ENCODE measurements at places on chromosomes 7 and 10. TPM values are rescaled to one million over a fixed set of nuclear protein-coding genes. Genes with fewer than 3 reads are reported as not detected.

The NKX1-2 gene
- not detected for total RNA-seq

The TMEM140 gene
- 20.4 TPM for total RNA-seq

The DPP6 gene
- total RNA-seq = not detected

The CDCA7L gene
- 44.3 TPM for total RNA-seq

The MOGAT3 gene
- total RNA-seq = not detected

The AMZ1 gene
- 0.86 TPM for total RNA-seq

The CLEC5A gene
- total RNA-seq = 0.92 TPM

The ETV1 gene
- not detected for total RNA-seq

The OR2A12 gene
- total RNA-seq = not detected

The COL28A1 gene
- total RNA-seq = 0.43 TPM

The PLA2G12B gene
- total RNA-seq = not detected

The RNF32 gene
- total RNA-seq = 4.1 TPM

The BEND7 gene
- not detected for total RNA-seq

The OR2A1 gene
- total RNA-seq = not detected

The CDC14C gene
- total RNA-seq = not detected

The GPR22 gene
- total RNA-seq = not detected

The VIPR2 gene
- 0.27 TPM for total RNA-seq

The CC2D2B gene
- total RNA-seq = not detected

The CCL24 gene
- not detected for total RNA-seq

The HPSE2 gene
- not detected for total RNA-seq

The GLUD1 gene
- total RNA-seq = 100 TPM

The MYPN gene
- total RNA-seq = not detected

The ACHE gene
- not detected for total RNA-seq

The TMEM213 gene
- total RNA-seq = not detected

The CALHM3 gene
- not detected for total RNA-seq

The CALCR gene
- total RNA-seq = not detected

The CD36 gene
- total RNA-seq = not detected

The SPDYE11 gene
- not detected for total RNA-seq

The ADAM22 gene
- 3.1 TPM for total RNA-seq

The UCMA gene
- total RNA-seq = not detected

The PLOD3 gene
- 39.5 TPM for total RNA-seq

The NHLRC2 gene
- 20.5 TPM for total RNA-seq

The LRGUK gene
- total RNA-seq = 1.0 TPM

The LIPF gene
- total RNA-seq = not detected

The ATG9B gene
- total RNA-seq = 20.9 TPM

The ELOVL3 gene
- total RNA-seq = not detected

The SMO gene
- not detected for total RNA-seq

The CFAP69 gene
- total RNA-seq = not detected

The SNCG gene
- not detected for total RNA-seq

The HYAL4 gene
- total RNA-seq = 0.19 TPM

The ADK gene
- 23.5 TPM for total RNA-seq

The PSMC2 gene
- 60.8 TPM for total RNA-seq

The SLC16A12 gene
- total RNA-seq = not detected

The STK31 gene
- total RNA-seq = 1.6 TPM

The UBN2 gene
- 24.2 TPM for total RNA-seq

The CYP2W1 gene
- total RNA-seq = not detected

The MYO3A gene
- not detected for total RNA-seq

The EVX1 gene
- total RNA-seq = not detected

The ACTL6B gene
- total RNA-seq = not detected

The GIMAP7 gene
- total RNA-seq = 72.8 TPM

The ALOX5 gene
- 17.7 TPM for total RNA-seq

Data from naive thymus-derived CD4-positive, alpha-beta T cell (primary cell).